Upper lobe of right lung (tissue), 1 donor: ENCODE measurements at places on chromosomes 7 and 10. TPM values are rescaled to one million over a fixed set of nuclear protein-coding genes. Genes with fewer than 3 reads are reported as not detected.

DNA sequence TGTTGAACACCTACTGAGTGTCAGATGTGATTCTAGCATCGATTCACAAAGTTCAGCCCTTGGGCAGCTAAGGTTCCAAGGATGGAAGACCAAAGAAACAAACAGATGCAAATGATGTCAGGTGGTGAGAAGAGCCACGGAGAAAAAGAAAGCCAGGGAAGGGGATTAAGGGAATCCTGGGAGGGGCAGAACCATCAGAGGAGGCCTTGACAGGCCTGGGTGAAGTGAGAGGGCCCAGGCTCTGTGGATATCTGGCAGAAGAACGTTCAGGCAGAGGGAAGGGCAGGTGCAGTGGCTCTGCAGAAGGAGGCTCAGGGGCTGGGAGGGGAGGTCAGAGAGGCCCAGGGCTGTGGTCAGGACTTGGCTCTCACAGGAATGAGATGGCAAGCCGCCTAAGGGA, 90.4 kb downstream of the C10orf105 start:
- DNase-seq = no peak

DNA sequence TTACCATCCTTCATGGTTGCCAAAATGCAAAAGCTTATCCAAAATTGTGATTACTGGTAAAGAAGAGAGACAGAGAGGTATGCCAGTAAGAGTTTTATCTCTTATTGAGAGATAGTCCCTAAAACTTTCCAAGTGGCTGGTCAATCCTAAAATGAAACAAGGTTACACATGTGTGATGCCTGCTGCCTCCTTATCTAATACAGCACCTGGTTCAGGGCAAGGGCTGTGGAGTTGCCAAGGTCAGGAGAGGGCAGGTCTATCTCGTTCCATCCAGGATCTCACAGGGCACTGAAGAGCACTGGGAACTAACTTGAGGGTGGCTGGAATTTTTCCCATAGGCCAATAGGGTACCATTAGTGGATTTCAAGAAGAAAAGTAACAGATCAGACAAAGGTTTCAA, 18.3 kb downstream of the VOPP1 start:
- DNase-seq = no peak

The RASA4B gene
- 30.0 TPM for total RNA-seq

The PDE6C gene
- not detected for total RNA-seq

- no peak for DNase-seq
Observed at GRCh38 chr7:132142006-132142405, 434.3 kb downstream of the PLXNA4 start.

DNA sequence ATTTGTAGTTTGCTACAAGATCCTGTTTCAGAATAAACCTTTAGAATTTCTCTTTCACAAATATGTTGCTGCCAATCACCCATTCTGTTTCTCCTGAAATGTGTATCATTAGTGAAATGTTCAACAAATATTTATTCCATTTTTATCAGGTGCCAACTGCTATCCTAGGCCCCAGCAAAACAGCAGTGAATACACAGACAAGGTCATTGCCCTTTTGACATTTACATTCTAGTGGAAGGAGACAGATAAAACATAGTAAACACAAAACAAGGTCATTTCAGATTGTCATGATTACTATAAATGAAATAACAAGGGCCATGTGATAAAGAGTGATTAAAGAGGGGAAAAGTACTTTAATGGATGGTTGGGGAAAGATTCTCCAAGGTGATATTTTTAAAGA, 404.8 kb upstream of the PHF14 start:
- no peak for DNase-seq

DNA sequence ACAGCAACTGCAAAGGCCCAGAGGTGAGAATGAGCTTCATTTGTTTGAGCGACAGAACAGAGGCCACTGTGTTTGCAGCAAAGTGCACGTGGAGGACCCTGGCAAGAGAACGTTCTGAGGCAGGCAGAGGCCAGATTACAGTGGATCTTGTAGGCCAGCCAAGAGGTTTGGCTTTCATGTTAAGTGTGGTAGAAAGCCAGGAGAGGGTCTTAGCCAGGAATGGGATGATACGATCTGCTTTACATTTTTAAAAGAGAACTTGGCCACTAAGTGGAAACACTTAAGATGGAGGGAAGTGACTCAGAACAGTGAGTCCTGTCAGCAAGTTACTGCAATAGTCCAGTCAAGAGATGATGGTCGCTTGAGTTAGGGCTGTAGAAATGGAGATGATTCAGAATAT, 4.6 kb downstream of the CCDC136 start:
- no peak for DNase-seq

- DNase-seq = no peak
Observed at GRCh38 chr7:66430164-66430545, 198.5 kb upstream of the KCTD7 start.

GRCh38 chr10:72310241-72310633, 36.5 kb downstream of the DDIT4 start:
- DNase-seq = no peak

GRCh38 chr7:82419200-82419599, 24.4 kb downstream of the CACNA2D1 start:
- DNase-seq = no peak

The UNCX gene
- total RNA-seq = not detected

The FANK1 gene
- 2.6 TPM for total RNA-seq

The FAM3C gene
- total RNA-seq = 51.4 TPM

- DNase-seq = no peak
Observed at GRCh38 chr7:142478479-142479220, 220.8 kb upstream of the PRSS58 start.

DNA sequence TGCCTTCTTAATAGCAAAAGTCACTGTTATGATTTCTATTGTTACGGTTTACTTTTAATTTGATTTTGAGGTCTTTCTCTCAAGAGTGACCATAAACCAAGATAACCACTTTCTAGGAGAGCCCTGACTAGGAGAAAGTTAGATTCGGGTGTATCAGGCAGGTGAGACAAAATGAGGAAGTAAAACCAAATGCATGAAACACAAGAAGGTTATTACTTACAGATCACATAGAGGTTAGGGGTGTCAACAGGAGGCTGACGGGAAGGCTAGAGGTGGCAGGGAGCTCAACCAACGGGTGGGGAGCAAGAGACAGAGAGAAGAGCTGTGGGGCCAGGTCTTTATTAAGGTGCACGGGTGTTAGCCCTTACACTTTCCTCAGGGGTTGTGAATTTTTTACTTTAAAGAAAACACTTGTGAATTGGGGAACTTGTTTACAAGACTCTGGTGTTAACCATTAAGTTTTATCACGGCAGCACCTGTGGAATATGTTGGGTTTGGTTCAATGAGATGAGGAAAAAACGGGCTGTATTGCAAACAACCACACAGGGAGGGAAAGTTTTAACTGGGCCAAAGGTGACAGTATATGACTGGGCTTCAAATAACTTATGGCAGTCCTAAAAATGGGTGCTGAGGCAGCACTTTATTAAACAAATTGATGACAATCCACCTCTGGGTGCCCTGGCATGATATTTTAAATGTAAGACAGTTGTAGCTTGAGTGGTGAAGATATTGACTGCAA, 154.9 kb downstream of the SDHAF3 start:
- DNase-seq = no peak

GRCh38 chr7:127066974-127067373, 185.8 kb downstream of the GRM8 start:
- no peak for DNase-seq

The TUBAL3 gene
- not detected for total RNA-seq

GRCh38 chr10:123395906-123396305, 241.7 kb downstream of the BUB3 start:
- DNase-seq = no peak

- no peak for DNase-seq
Observed at GRCh38 chr7:21361413-21362125, 66.3 kb upstream of the SP4 start.

The KIF11 gene
- total RNA-seq = 0.93 TPM

The ICA1 gene
- total RNA-seq = 27.0 TPM

DNA sequence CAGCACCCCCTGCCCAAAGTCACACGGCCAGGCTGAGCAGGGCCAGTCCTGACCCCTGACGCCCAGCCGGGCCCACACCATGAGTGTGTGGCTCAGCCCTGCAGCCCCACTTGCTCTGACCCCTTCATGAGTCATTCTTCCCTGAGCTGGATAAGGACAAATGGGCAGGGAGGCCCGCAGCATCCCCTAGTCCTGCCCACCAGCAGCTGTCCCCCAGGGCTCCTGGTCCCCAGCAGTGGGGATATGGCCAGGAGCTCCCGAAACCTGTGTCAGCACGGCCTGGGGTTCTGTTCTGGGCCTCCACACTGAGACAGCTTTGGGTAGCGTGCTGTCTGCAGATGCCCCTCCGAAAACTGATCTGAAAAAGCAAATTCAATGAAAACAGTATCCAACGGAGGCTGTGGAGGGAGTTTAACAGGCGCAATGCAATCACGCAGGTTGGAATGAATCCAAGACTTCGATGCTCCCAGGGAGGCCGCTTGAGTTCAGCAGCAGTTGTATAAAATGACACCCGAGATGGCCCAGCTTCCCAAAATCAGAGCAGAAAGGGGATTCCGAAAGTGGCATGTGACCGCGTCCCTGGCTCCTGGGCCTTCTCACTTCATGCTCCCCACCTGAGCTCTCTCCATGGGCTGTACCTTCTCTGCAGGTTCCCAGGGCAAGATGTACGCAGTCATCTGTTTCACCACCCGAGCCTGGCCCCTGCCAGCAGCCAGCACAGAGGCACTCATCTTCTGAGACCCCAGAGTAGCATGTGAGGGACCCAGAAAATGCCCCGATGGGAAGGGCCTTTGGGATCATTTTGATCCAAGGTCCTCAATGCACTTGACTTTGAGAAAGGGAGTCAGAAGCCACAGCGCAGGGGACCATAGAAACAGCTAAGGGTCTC, 214.1 kb downstream of the USP6NL start:
- DNase-seq = no peak

The TAS2R3 gene
- total RNA-seq = 1.6 TPM

The SLC26A5 gene
- total RNA-seq = 1.9 TPM

DNA sequence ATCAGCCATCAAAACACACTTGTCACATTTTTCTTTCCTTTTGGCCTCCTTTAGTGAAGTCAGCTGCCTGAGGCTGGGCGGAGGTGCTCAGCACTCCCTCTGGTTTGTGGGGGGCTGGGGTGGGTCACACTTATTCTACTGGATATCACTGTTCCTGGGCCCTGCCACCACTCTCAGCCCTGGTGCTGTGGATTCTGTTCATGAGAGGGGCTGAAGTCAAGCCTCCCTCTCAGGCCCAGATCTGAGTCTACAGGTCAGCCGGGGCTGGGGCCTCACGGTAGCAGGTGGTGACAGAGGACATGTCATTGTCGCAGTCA, 180.8 kb upstream of the TNS3 start:
- DNase-seq = no peak

The NT5C3A gene
- 34.0 TPM for total RNA-seq

The SKIDA1 gene
- 0.69 TPM for total RNA-seq

DNA sequence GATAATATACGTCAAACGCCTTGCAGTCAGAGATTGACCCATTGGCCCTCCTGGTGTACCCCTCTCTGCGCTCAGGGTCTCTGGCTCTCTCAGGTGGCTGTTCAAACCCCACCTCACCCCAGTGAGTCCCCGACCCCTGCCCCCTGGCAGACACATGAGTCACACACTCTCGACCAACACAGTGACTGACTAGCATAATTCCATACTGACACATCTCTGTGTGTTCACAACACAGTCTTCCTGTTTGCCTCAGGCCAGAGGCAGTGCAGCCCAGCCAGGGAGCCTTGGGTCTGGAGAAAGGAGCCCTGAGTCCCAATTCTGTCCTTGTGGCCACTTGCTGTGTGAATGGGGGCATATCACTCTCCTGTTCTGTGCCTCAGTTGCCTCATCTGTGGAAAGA, 40.1 kb downstream of the PALD1 start:
- DNase-seq = no peak

- no peak for DNase-seq
Observed at GRCh38 chr10:48835781-48836180, 103.9 kb downstream of the LRRC18 start.

The TMEM213 gene
- total RNA-seq = 9.6 TPM

DNA sequence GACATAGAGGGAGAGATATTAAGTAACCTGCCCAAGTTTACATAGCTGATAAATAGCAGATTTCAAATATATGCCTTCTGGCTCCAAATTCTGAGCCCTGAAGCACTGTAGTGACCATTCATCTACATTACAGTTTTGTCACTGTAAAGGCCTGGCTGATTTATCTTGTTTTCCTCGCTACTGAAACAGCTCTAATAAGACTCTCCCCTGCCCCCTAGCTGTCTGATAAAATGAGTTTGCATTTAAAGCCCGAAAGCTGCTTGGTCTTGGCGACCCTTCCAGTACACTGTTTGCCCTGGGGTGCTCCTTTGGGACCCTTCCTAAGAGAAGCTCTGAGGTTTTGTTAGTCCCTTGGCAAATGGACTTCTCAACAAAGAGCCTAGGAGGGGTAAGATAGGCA, 59.7 kb upstream of the RAB11FIP2 start:
- no peak for DNase-seq

GRCh38 chr7:150867605-150868004, 15.3 kb downstream of the AOC1 start:
- DNase-seq = no peak

GRCh38 chr7:136023134-136023869, 46.1 kb upstream of the MTPN start:
- DNase-seq = no peak

The OR2A42 gene
- not detected for total RNA-seq

The RELN gene
- 5.6 TPM for total RNA-seq

DNA sequence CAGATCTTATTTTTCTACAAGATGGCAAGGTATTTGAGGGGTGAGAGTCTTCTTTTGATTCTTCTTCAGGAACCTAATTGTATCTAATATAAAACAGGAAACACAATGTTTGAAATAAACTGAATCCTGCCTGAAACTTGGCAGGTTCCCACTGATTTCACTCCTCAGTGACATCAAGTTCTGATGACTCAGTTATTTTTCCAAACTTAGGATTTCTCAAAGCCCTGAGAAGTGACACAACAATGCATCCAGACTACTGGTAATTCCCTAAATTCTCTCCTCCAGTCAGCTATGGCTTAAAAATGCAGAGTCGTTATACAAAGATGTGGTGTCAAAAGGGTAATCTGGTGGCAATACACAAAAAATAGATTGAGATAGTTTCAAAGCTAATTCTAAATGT, 80.9 kb downstream of the ABLIM1 start:
- no peak for DNase-seq

- DNase-seq = no peak
Observed at GRCh38 chr7:13563257-13563656, 426.2 kb downstream of the ETV1 start.

DNA sequence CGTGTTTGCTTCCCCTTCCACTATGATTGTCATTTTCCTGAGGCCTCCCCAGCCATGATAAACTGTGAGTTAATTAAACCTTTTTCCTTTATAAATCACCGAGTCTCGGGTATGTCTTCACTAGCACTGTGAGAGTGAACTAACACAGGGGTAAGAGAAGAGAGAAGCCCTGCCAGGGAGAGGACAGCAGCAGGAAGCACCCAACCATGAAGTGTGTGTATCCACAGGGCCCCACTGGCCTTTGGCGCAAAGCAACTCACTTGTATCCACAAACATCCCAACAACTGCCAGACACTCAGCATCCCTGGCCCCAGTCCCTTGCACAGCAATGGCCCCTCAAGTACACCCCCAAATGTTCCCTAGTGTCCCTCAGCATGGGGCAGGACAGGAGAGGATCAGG, 115.1 kb downstream of the MAD1L1 start:
- DNase-seq = no peak

The FGFR2 gene
- total RNA-seq = 58.7 TPM
